ENCODE measurements at places on chromosomes 4 and X. TPM values are rescaled to one million over a fixed set of nuclear protein-coding genes. Genes with fewer than 3 reads are reported as not detected.

DNA sequence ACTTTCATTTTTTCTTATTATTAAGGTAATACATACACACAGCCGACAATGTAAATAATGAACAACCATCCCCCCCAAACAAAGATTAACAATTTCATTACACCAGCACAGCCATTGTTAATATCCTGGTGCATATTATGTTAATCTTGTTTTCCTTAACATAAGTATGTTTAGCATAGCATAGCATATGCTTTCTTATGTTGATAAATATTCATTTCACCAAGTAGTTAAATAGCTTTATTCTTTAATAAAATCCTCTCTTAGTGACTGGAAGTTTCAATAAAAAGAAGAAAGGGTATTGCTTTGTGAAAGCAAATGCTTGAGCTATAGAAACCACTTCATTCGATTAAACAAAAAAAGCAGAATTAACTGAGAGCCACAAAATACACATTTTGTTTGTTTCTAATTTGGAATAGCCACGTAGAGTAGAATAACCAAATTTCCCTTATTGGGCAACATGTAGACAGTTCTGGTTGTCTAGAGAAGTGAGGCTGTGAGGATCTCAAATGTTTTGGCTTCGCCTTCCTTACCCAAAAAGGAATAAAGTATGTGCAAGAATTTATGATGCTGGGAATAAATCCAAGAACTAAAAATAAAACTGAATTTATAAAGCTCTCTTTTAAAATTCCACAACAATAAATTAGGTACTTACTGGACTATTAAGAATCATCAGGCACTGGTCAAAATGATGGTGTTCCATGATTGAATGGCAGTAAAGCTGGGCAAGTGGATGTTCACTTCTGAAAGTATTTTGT lies 118.0 kb downstream of the PDE5A start:
- no peak for DNase-seq

DNA sequence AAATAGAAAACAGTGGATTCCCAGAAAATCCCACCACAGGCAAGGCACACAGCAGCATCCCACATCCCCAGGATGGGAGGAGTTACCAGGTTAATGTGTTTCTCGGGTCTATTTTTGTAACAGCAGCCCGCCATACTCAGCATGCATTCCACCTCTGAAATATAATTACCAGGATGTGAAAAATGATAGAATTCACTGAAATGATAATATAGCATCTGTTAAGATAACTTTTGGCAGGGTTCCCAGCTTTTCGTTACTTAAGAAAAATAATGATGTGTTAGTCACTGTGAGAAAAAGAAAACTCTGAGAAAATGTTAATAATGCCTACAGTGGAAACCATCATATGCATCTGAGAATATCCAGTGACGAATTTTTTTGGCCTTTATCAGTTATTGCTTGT lies 87.1 kb downstream of the VCX2 start:
- no peak for DNase-seq

DNA sequence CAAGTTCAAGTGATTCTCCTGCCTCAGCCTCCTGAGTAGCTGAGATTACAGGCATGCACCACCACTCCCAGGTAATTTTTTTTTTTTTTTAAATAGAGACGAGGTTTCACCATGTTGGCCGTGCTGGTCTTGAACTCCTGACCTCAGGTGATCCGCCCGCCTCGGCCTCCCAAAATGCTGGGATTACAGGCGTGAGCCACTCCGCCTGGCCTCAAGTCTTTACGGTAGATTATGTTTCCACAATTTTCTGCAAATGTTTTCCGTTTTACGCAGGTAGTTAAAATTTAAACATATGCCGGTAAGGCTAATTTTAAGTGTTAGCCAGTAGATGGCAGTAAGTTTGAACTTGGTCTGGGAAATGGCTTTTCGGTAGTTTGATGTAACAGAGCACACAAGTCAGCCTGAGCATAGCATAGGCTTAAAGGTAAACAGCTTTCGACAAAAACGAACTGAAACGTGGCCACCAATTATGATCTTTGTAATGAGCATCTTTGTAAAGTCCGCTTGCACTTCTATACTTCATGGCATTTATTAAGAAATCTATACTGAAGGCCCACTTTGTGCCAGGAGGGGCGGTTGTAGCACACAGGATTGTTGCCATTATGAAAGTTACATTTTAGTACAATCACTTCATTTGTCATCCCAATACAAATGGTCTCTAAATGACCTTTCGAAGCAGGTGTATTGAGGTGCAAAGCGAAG lies 31.1 kb downstream of the CCKAR start:
- DNase-seq, result peak; percentile 59

DNA sequence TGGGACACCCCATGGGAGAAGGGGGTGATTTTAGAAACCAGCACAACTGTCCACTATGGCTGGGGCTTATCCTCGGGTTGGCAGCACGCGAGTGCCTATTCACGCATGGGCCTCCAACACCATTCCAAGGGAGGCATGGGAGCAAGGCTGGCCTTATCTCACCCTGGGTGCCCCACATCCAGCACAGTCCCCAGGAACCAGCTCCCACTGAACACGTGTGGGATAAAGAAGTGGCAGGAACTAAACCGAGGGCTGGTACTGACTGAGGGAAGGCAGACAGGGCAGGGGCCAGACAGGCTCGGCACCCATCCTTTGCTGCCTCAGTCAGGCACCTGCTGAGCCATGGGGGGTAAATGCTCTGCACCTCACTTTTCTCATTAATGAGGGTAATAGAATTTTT lies 43.7 kb upstream of the GPR78 start:
- DNase-seq, result no peak

GRCh38 chr4:89752932-89753598 lies 83.9 kb downstream of the SNCA start:
- DNase-seq, result no peak

GRCh38 chrX:16882702-16883486 lies 12.7 kb upstream of the RBBP7 start:
- peak; percentile 74 for DNase-seq

GRCh38 chr4:185309770-185310169 lies 86.0 kb downstream of the LRP2BP start:
- no peak for DNase-seq

- no peak for DNase-seq
Observed at GRCh38 chr4:75016472-75016871, 83.6 kb downstream of the PARM1 start.

DNA sequence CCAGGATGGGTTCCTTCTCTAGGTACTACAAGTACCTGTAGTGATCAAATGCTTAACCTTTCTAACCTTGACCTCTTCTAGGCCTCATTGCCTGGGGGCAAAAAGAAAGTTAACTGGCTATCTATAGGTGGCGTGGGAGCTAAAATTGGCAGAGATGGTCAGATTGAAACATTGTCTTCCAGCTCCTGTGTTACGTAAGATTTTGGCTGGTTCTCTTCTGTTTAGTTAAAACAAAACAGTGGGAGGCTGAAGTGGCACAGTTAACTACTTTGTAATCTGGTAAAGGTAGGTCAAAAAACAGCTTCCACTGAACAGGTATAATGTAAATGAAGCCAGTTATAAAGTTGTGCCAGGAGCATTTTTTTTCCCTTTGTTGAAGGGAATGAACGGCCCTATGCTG lies 115.2 kb downstream of the MBNL3 start:
- DNase-seq, result no peak

GRCh38 chr4:45280121-45280520 lies 553.8 kb upstream of the GNPDA2 start:
- no peak for DNase-seq

DNA sequence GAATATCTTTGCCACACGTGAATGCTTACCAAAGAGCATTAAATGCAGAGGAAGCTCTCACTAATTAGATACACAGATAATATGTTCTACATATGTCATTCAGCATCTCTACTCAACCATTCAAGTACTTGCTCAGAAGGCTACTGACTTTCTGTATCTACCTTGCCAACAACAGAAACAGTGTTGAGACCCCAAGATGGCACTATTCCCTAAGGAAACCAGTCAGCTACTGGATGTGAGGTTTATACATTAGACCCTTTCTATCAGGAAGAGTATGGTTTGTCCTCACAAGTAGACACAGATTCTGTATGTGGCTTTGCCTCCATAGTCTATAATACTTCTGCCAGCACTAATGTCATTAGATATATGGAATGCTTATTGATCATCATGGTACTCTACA lies 443.9 kb upstream of the INTU start:
- no peak for DNase-seq

The MAGEC1 gene
- not detected for polyA plus RNA-seq

The SLC7A11 gene
- polyA plus RNA-seq, result 52.4 TPM
